Mammary epithelial cell (primary cell): ENCODE measurements at places on chromosomes 2 and 18.

GRCh38 chr18:74478316-74478715, 17.8 kb upstream of the CNDP2 start:
- DNase-seq = no peak

DNA sequence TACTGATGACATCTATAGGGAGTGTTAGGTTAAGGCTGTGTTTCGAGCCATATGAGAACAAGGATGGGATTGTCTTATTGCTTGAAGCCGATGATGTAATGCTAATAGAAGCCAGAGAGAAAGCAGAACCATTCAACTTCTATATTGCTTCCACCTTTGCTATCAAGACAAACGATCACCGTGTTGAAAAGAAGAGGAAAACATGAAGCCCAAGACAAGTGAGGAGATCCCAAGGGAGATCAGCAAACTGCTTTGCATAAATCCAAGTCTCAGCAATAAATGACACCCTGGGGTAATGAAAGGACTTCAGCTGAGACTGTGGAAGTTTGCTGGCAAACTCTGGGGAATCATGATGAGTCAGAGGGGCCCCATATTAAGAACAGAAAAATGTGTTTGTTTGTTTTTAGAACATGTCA, 206.2 kb downstream of the NCKAP5 start:
- DNase-seq = peak; percentile 86

DNA sequence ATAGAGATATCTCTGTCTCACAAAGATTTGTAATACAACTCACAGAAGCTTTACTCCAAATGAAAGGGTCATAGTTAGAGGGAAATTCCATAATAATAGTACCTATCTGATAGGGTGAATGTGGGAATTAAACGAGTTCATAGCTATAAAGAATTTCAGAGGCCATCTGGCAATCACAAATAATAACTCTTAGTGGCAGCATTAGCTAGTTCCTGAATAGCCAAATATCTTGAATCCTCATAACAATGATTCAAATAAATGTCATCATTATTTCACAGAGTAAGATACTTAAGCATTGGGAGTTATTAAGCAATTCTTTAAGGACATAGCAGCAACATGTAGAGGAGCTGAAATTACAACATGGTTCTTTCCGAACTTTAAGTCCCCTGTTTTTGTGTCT, 1265.0 kb upstream of the PIK3C3 start:
- DNase-seq = no peak

DNA sequence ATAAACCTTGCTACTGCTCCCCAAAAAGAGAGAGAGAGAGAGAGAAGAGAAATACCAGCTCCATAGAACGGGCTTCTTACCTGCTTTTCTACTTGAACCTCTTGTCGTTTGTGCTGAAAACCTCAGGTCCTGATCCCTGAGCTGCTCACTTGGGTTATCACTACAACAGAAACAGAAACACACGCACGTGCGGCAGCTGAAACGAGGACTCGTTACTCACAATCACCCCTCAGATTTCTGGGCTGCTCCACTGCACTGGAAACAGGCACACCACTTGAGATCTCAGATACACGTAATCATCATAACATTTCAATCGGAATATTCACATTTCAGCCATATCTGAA, 48.2 kb upstream of the GPC1 start:
- DNase-seq = no peak

GRCh38 chr2:164252568-164253287, 368.6 kb downstream of the GRB14 start:
- DNase-seq = no peak

DNA sequence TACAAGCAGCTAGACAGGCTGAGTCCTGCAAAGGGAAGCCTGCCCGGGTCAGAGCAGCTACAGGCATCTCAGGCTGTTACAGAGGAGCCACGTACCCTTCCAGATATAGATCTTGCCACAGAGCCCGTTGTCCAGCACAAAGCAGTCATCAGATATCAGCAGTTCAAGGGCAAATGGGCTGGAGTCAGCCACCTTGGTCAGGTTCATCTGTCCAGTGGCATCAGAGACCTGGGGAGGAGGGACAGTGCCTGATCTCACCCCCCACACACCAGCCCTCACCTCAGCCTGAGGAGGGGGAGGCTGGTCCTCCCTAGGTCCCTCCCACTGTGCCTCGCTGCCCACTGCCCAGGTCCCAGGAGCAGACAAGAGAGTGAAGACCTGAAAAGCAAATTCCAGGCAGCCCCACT, 12.2 kb downstream of the CAPG start:
- DNase-seq = no peak

DNA sequence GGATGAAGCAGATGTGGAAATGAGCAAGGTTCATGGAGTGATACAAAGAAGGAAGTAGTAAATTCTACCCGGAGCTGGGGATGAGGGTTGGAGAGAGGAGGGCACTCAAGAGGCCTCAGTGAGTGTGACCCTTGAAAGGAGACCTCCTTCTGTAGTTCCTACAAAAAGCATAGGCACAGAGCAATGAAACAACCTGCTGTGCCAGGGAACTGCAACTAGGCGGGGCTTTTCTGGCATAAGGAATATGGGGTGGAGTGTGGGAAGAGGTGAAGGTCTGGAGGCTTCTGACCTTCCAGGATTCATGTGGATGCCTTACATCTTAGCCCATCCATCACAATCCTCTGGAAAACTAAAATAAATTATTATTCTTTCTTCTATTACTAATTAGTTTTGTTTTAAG, 25.5 kb upstream of the PGAP1 start:
- DNase-seq = no peak
